ENCODE measurements at places on chromosomes 4 and X.

GRCh38 chr4:102620697-102621497 lies 119.7 kb downstream of the NFKB1 start:
- peak; percentile 82 for DNase-seq

GRCh38 chrX:13428053-13428786 lies 108.4 kb upstream of the ATXN3L start:
- peak; percentile 49 for DNase-seq

- DNase-seq, result no peak
These were observed 104.4 kb upstream of the RAB40AL start for GRCh38 chrX:102832661-102833060.

GRCh38 chr4:86481440-86481839 lies 112.7 kb upstream of the PTPN13 start:
- DNase-seq, result no peak

DNA sequence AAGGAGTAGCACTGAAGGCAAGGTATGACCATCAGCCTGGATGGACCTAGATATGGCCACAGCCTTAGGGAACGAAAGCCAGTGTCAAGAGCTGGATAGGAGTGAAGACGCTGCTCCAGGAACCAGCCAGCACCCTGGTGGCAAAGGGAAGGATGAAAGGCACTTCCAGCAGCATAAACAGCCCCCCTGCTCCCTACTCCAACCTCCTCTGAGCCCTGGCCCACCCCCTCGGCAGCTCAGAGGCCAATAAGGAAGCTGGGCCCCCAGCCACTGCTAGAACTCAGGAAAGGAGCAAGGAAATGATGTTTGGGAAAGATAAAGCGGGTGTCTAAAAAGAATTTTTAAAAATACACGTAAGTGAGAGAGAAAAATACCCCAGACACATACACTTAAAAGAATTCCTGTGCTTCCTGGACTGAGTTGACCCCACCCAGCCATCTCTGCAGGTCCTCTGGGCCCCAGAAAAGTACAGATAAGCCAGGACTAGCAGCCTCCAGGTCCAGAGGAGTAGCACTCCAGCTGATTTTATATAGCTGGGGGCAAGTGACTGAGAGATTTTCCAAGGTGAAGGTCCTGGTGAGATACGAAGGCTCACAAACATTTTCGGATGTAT lies 170.4 kb downstream of the SHROOM4 start:
- no peak for DNase-seq

- DNase-seq, result no peak
These were observed 25.7 kb downstream of the RNF128 start for GRCh38 chrX:106752101-106752678.

DNA sequence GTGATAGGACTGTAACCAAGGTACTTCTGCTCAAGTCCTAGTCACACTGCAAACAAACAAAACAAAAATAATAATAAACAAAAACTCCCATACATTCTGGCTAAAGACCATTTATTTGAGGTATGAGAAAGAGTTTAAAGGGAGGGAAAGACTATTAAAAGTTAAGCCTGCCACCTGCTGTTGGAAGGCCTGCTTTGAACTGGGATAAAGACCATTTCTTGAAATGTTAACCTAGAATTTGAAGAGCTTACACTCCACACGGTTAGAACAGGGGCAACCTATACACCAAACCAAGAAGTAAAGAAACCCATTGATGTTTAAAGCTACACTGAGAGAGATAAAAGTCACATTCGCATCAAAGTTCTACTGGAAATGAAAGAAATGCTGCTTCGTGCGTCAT lies 548.7 kb upstream of the DIPK2B start:
- DNase-seq, result no peak

GRCh38 chrX:20973038-20973437 lies 401.2 kb upstream of the CNKSR2 start:
- DNase-seq, result no peak

GRCh38 chrX:21963731-21964405 lies 23.4 kb downstream of the SMS start:
- DNase-seq, result no peak

DNA sequence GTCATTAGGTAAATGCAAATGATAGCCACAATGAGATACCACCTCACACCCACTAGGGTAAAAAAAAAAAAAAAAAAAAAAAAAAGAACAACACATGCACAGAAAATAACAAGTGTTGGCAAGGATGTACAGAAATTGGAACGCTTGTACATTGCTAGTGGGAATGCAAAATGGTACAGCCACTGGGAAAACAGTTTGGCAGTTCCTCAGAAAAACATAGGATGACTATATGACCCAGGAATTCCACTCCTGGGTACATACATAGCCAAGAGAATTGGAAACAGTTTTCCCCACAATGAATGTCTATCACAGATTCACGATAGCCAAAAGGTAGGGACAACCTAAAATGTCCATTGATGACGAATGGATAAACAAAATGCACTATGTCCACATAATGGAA lies 161.3 kb upstream of the MAMLD1 start:
- no peak for DNase-seq

DNA sequence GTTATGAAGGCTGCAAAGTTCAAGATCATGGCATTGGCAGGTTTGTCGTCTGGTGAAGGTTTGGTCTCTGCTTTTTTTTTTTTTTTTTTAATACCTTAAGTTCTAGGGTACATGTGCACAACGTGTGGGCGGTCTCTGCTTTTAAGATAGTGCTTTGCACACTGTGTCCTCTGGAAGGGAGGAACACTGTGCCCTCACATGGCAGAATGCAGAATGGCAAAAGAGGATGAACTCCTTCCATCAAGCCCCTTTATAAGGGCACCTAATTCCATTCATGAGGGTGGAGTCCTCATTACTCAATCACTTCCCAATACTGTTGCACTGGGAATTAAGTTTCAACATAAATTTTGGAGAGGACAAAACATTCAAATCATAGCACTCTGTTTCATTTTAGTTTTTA lies 101.4 kb downstream of the GLRA2 start:
- DNase-seq, result no peak

- no peak for DNase-seq
These were observed 1257.0 kb downstream of the NLGN4X start for GRCh38 chrX:4971646-4972045.

- no peak for DNase-seq
These were observed 1384.8 kb downstream of the FAM133A start for GRCh38 chrX:95058815-95059214.

GRCh38 chrX:997631-998137 lies 214.8 kb downstream of the CRLF2 start:
- DNase-seq, result no peak

DNA sequence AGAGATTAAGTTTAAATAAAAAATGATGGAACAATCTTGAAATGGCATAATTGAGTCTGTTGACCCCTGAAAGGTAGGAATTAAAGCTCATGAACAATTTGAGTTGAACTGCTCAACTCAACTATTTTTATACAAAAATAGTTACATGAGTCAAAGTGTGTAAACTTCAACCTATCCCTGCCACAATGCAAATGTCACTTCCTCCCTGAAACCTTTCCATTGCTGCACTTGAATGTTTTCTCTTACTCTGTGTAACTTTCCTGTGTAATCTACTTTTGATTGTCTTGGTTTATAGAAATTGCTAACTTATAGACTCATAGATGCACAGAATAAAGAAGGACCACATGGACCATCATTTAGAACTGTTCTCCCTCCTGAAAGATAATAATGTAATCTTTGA lies 218.5 kb downstream of the GBA3 start:
- no peak for DNase-seq

DNA sequence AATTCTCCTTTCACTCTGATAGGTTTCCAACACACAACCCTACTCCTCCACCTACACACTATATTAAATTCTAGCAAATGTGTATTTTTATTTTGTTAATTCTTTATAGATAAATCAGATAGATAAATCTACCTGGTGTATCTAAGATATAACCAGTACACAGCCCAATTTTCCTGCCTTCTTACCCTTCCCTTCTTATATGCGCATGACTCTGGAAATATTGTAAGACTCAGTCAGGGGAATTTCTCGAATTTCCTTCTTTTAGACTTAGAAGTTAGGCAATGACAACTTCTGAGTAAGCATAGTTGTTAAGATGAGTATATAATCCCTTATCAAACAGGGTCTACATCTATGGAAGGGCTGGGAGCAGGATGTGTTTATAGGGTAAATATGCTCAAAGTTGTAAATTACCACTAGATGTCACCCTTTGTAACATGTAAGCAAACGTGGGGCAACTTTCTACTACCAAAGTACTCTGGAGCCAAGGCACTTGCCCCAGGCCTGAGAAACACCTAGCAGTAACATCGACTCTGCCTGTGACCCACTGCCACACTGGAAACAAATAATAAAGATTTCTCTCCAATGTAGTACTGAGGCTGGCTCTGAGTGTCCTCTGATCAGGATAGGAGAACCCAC lies 444.7 kb downstream of the IQCM start:
- peak; percentile 18 for DNase-seq

GRCh38 chr4:104942990-104943743 lies 203.5 kb upstream of the TET2 start:
- no peak for DNase-seq

DNA sequence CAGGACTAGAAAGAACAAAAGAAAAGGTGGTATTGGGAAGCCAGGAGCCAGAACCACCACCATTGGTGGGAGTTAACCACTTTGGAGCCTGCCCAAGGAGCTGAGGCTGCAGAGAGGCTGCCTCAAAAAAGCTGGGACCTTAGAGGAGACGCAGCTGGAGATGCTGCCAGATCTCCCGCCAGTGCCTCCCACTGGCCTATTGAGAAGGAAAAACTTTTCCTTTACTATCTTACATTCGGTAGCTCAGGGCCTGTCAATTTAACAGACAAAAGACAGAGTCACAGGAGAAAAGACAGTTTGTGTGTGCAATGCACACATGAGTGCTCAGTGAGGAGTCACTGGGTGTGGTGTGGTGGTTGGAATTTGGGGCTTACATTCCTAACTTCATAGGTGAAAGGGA lies 52.4 kb upstream of the HPSE start:
- no peak for DNase-seq

DNA sequence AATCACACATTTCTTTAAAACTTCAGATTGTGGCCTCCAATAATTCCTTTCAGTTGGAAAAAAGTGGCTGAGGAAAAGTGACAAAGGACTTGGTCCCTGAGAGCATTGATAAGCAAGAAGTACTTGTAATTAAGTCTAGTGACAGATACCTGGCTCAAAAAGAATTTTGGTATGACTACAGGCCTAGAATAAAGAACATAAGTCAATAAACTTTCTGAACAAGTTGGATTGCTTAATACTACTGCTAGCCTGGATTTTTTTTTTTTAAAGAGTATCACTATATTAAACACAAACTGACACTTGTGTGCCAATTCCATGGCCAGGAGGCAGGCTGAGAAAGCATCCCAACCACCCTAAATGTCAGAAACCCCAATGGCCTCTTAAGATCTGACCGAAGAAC lies 49.3 kb upstream of the PDGFC start:
- DNase-seq, result no peak

DNA sequence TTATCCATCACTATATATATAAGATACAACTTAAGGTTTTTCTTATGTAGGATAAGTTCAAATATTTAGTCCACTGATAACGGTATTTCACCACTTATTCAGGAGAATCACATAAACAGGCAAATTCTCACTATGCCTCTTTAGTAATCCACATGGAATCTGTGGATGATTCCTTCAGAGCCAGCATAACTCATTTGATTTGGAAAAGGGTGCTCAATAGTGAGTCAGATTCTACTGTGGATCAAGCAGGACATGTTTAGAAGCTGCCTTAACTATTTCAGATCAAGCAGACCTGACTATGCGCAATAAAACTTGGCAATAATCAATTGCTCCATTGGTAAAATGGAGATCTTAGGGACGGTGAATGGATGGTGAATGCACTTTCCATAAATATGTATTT lies 184.1 kb downstream of the CBR4 start:
- DNase-seq, result no peak

- DNase-seq, result no peak
These were observed 211.4 kb downstream of the FMR1NB start for GRCh38 chrX:148192547-148192946.

DNA sequence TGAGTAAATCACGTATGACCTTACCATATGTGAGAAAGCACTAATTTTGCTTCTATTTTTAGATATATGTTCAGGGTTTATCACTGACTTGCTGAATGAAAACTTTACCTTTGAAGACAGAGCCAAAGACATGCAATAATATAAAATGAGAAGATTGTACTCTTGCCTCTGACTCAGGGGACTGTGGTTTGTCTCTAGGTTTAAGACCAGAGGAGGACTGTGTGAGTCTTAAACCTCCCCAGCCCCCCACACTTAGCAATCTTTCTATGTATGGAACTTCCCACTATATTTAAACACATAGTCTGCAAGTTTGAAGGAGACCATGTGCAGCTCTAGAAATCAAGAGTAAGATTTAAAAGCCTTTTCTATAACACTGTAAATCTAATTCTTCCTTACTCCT lies 368.7 kb upstream of the FAM241A start:
- no peak for DNase-seq

DNA sequence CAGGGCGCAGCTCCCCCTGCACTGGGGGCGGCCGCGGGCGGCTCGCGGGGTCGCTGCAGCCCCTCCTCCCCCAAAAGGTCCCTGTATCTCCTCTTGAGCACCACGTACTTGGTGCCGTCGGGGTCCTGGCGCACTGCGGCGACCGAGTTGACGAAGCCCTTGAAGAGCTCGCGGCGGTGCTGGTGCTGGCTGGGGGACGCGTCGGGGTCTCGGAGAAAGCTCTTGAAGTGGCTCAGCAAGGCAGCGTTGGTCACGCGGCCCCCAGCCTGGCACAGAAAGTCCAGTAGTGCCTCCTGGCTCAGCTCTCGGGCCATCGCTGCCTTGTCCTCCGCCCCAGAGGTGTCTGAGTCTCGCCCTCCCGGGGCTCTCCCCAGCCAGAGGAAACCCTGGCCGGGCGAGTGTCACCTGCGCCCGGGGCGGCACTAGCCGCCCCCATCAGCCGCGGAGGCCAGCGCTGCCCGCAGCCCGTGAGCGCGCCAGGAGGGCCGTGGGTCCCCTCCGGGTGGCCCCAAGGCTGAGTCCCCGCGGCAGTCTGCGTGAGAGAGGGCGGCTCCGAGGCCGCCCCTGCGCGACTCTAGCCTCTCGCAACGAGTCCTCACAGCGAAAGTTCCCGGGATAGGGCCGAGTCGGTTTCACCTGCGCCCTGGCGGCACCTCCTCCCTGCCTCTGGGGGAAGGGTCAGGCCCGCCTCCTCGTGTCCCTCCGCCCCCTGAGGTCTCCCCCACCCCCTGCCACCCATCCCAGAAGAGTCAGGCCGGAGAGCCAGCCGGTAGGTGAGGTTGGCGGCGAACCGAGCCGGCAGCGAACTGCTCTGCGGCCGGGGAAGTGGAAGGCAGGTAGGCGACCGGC lies at the start of gene SOWAHB:
Gene SOWAHB, minus strand, starts transcription at position 609 of the 849 bp plus-strand sequence. Its CDS starts 295 bp downstream, at position 314.
- no peak for DNase-seq

DNA sequence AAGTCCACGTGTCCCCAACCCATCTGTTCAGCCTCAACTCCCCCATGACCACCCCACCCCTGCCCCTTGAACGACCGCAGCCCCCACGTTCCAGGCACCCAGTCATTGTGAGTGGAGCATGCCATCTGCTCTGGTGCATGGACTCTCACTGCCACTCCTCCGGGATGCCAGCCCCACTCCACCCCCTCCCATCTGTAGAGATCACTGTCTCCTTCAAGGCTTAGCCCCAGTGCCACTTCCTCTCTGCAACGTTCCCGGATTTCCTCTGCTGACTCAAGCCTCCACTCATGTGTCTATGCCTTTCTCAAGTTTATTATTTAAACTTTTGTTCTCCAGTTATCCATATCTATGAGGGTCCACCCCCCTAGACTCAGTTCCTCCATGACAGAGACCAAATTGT lies 54.0 kb downstream of the MAML3 start:
- no peak for DNase-seq

Measured in smooth muscle cell of the brain vasculature (primary cell).